ENCODE measurements at places on chromosomes 12 and 14.

GRCh38 chr14:65164825-65165135, 62.5 kb upstream of the MAX start:
- DNase-seq: no peak

- no peak for DNase-seq
Observed at GRCh38 chr12:7899755-7900154, 27.0 kb upstream of the SLC2A14 start.

GRCh38 chr14:102955636-102956408, 33.4 kb downstream of the AMN start:
- DNase-seq: no peak

- DNase-seq: no peak
Observed at GRCh38 chr14:39023939-39024871, 78.8 kb downstream of the SEC23A start.

DNA sequence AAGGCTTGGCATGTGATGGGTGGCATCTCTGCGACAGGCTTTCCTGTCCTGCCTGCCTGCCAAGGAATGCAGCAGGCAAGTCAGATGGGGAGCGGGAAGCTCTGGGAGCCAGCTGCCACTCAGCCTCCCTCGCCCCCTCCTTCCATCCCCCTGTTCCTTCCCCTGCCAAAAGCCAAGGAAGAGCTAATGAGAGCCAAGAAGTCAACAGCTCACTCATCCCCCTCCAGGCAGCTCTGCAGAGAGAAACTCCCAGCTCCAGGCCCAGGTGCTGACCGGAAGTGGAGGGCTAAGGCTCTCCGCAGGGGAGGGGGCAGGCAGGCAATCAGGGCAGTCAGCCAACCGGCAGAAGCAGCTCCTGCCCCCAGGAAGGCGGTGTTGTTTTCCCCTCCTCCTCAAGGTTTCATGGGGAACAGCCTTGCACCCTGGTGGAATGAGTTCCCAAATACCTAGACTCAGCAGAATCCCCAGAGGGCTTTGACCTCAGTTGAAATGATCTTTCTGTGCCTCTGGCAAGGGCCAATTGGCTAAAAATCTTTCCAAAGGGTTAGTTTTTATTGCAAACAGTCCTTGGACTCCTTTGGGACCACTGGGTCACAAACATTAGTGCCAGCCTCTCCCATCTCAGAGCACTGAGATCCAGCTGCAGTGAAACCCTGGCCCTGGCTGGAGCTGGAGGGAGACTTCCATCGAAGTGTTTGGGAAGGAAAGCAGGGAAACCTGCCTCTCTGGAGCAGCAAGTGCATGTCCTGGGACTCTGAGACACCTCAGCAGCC, 349.1 kb downstream of the DPF3 start:
- no peak for DNase-seq

- DNase-seq: no peak
Observed at GRCh38 chr12:62613081-62613480, 146.5 kb downstream of the MON2 start.

GRCh38 chr12:41380878-41381277, 192.8 kb downstream of the PDZRN4 start:
- DNase-seq: no peak

GRCh38 chr14:31965071-31965734, 111.9 kb upstream of the ARHGAP5 start:
- DNase-seq: no peak

GRCh38 chr14:61477712-61478462, 156.5 kb downstream of the PRKCH start:
- DNase-seq: no peak

DNA sequence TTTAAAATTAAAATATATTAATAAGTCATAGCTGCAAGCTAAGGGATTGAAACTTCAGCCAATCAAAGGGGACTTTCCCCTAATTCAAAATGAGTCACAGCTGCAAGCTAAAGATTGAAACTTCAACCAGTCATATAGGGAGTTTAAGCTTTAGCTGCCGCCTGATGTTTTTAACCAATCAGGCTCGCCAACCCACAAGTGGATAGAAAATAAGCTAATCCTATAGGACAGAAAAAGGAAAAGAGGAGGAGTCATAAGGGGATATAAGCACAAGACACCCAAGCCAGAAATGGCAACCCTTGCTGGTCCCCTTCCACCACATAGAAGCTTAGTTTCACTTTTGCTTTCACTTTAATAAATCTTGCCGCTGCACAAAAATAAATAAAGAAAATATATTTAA, 1154.6 kb downstream of the GALC start:
- no peak for DNase-seq

DNA sequence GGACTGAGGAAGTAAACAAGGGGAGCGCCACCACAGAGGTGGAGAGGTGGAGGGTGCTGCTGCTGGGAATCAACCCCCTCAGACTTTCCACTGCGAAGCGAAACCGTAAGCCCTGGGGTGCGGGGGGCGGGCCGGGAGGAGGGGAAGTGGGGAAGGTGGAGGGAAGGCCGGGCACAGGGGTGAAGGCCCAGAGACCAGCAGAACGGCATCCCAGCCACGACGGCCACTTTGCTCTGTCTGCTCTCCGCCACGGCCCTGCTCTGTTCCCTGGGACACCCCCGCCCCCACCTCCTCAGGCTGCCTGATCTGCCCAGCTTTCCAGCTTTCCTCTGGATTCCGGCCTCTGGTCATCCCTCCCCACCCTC, at the start of gene LAG3:
Gene LAG3, plus strand, starts transcription at position 190 of the 365 bp plus-strand sequence. CDS start 333 bp downstream, outside the sequence.
- peak; percentile 50 for DNase-seq

DNA sequence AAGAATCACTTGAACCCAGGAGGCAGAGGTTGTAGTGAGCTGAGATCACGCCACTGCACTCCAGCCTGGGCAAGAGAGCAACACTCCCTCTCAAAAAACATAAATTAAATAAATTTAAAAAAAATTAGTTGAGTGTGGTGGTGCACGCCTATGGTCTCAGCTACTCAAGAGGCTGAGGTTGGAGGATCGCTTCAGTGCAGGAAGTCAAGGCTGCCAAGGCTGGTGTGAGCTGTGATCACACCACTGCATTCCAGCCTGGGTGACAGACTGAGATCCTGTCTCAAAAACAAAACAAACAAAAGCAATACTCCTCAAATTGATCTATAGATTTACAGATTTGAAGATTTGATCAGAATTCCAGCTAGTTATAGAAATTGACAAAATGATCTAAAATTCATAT, 92.7 kb upstream of the RESF1 start:
- no peak for DNase-seq

DNA sequence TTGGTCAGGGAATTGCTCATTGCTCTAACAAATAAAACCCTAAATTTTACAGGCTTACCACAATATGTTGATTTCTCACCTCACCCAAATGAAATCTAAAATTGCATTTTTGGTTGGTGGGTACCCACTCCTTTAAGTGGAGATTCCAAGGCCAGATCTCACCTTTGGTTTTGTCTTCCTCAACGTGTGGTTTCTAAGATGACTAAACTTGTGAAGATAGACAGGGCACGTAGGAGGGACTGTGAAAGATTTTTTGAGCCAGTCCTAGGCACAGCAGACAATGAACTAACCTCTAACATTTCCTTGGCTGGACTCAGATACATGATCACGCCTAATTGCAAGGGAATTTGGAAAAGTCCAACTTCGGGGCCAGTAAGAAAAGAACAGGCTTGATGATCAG, 1003.9 kb downstream of the FLRT2 start:
- DNase-seq: no peak

DNA sequence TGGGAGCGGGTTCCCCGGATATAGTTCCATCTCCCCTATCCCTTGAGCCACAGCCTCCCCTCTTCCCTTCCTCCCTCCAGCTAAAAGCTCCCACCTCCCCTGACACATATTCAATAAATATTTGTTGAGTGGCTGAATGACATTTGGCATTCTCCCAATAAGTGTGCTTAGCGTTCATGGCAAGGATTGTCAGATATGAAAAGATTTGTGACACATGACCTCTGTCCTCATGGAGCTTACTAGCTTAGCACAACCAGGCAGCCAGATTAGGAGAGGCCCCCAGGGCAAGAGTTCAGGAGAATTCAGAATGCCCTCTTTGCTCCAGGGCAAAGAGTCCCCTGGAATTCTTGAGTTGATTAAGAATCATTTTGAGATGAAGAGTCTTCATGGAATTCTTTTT, 22.5 kb upstream of the SLC6A12 start:
- DNase-seq: no peak

- DNase-seq: no peak
Observed at GRCh38 chr12:84702001-84702400, 210.6 kb downstream of the SLC6A15 start.

DNA sequence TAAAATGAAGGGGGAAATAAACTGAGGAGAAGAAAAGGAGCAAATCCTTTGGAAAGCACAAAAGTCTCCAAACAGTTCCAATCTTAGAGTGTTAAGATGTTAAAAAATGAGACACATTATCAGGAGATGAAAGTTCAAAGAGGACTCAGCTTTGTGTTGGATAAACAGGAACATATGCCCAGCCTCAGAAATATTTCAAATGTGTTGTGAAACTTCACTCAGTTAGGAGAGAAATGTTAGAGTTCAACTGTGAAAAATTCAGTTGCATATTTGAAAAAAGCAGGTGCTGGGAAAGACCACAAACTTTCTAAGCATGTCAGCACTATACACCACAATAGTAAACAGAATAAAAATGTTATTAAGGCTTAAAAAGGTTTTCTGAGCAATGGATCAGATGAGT, 136.8 kb upstream of the PRKD1 start:
- no peak for DNase-seq

DNA sequence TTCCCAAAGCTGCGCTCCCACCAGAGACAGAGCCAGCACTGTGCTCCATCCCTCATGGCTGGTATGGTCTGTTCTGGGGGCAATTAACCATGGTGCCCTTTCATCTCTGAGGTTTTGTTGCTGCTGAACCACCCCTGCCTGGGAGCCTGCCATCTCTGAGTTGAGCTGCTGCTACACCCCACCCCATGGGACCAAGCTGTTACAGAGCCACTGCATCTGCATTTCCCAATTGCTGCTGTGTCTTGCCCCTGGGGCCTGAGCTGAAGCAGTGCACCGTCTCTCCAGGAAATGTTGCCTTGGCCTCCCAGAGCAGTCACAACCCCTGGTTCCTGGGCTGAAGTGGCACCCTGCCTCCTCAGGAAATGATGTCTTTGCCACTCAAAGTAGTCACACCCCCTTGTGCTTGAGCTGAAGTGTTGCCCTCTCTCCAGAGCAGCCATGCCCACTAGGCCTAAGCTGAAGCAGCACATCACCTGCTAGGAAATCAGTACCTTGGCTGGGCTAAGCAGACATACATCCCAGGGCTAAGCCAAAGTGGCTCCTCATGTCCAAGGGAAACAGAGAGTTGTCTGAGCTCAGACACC, 140.3 kb downstream of the RERGL start:
- no peak for DNase-seq

Measured in activated gamma-delta T cell (primary cell).